Gastrocnemius medialis (tissue), 4 donors: ENCODE measurements at places on chromosomes 1 and 21.

DNA sequence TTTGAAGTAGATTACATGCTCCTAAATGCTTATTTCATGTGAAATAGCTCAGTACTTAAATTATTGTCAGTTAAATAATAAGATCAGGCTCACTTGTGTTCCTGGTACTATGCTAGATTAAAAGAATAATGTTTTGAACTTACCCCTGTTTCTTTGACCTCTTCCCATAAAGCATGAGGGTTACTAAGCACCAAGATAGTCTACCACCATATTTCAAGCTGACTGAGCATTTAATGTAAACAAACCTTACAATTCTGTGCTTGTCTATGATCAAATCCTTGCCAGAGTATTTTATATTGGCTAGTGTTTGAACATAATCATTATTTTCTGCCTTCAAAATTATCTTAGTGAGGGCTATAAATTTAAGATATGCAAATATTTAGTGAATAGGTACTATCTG, 98.1 kb downstream of the LHX9 start:
- no peak overlapping the region for H3K27ac ChIP-seq
- no peaks in the 10 kb centered on the region for H3K27me3 ChIP-seq
- H3K4me3 ChIP-seq: no peak overlapping the region
- no peak for DNase-seq
- no peaks in the 10 kb centered on the region for H3K4me1 ChIP-seq
- no peaks in the 10 kb centered on the region for H3K36me3 ChIP-seq

DNA sequence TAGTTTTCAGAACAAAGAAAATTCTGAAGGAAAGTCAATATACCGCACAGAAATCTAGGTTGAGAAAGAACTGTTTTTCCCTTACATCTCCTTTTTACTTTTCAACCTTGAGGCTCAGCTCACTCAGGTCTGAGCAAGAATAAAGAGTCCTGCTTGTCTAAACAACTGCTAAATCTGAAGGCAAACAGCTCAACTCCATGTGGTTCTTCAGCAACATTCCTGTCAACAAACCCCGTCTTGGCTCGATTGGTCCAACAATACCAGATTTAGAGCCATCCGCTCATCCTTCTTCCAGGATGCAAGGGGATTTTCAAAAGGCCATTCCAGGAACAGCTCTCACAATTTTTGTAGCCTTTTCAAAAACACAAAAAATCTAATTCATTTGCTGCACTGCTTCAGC, 119.8 kb downstream of the HLCS start:
- H3K27ac ChIP-seq: no peak overlapping the region
- peaks cover 6% of the 10 kb centered on the region for H3K4me1 ChIP-seq
- H3K27me3 ChIP-seq: no peaks in the 10 kb centered on the region
- H3K4me3 ChIP-seq: no peak overlapping the region

DNA sequence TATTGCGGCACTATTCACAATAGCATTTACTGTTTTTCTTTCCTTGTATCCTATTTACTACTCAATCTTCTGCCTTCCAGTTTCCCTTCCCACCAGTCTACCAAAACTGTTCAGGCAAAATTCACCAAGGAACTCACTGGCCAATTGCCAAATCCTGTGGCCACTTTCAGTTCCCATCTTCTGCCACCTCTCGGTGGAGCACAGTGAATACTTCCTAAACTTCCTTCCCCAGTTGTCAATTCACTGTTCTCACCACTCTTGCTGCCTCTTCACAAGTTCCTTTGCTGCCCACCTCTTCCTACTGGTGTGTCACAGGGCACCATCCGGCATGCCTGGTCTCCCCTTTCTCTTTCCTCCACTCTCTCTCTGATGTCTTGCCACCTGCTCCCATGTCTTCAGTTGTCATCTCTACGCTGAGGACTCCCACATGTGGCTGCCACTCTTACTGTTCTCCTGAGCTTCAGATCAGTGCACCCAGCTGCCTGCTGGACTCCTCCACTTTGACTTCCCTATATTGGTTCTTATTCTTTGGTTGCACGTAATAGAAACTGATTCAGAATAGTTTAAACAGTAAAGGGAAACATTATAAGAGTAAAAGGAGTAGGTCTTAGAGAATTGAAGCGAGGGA, 114.4 kb downstream of the PIK3R3 start:
- H3K27ac ChIP-seq: peak overlapping the region; percentile 56
- no peaks in the 10 kb centered on the region for H3K27me3 ChIP-seq
- no peak for DNase-seq
- no peak overlapping the region for H3K4me3 ChIP-seq
- no peaks in the 10 kb centered on the region for H3K36me3 ChIP-seq

GRCh38 chr1:43321331-43321891, 16.2 kb upstream of the MPL start:
- H3K27me3 ChIP-seq: no peaks in the 10 kb centered on the region
- no peak overlapping the region for H3K4me3 ChIP-seq
- no peaks in the 10 kb centered on the region for H3K4me1 ChIP-seq
- H3K27ac ChIP-seq: no peak overlapping the region
- DNase-seq: no peak
- H3K36me3 ChIP-seq: no peaks in the 10 kb centered on the region

- no peak for DNase-seq
- H3K36me3 ChIP-seq: no peaks in the 10 kb centered on the region
- no peaks in the 10 kb centered on the region for H3K4me1 ChIP-seq
- no peaks in the 10 kb centered on the region for H3K27me3 ChIP-seq
Measured at GRCh38 chr1:219537223-219537631, 75.7 kb downstream of the ZC3H11B start.

DNA sequence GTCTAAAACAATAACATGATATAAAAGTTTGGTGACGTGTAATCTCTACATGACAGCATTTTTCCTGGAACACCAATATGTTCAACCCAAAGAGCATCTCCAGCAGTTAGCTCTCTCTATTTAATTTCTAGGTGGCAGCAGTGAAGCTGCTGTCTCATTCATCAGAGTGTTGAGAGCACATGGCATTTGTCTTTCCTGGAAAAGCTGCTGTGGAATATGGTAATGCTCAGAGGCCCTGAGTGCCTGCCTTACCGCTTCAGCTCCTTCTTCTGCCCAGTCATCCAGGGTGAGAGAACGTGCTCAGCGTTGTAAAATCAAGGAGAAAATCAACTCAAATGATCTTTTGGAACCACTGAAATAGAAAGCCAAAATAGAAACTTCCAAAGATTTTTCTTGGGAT, 640.7 kb downstream of the ADGRL2 start:
- no peaks in the 10 kb centered on the region for H3K36me3 ChIP-seq
- H3K4me3 ChIP-seq: no peak overlapping the region
- H3K27ac ChIP-seq: no peak overlapping the region
- DNase-seq: no peak
- no peaks in the 10 kb centered on the region for H3K27me3 ChIP-seq

GRCh38 chr1:201379733-201380242, 2.3 kb upstream of the TNNT2 start:
- H3K36me3 ChIP-seq: no peaks in the 10 kb centered on the region
- no peak overlapping the region for H3K4me3 ChIP-seq
- no peak for DNase-seq
